Stimulated activated CD8-positive, alpha-beta memory T cell treated with anti-CD3 and anti-CD28 coated beads, Interleukin-4, amount 100 ng/mL, for 1 hour (primary cell): ENCODE measurements at places on chromosomes 7 and 10.

- DNase-seq = no peak
Observed at GRCh38 chr7:140640727-140641523, at the start of gene DENND2A. Gene DENND2A (minus strand): TSS chr7:140640813. CDS start chr7:140602397, 38,416 bp downstream.

DNA sequence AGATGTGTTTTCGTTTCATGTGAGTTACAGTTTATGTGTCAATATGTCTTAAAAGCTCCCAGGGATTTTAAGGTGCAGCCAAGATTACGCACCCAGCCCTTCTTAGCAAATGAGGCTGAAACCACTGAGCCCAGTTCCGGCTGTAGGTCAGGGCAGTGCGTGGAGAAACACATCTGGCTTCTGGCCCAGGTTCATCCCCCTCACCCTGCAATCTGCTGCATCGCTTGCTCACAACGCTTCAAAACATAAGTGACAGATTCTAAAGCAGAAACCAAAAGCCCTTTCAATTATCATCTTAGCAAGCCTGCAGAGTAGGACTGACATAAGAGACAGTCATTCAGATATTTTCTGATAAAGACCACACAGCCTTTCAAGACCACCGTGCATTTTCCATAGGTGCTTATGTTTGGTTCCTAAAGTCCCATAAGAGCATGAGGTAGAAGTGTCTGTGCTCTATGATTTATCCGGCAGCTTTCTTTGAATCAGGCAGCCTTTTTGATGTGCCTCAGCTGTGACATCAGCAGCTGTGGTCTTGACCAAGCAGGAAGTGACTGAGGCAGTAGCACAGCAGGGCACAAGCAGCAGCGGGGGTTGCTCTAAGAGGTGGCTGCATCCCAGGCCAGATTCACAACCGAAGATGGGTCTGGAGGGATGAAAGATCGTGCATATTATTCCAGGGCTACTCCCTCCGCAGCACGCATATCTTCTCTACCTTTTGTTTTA, 72.1 kb upstream of the LYZL2 start:
- DNase-seq = no peak

DNA sequence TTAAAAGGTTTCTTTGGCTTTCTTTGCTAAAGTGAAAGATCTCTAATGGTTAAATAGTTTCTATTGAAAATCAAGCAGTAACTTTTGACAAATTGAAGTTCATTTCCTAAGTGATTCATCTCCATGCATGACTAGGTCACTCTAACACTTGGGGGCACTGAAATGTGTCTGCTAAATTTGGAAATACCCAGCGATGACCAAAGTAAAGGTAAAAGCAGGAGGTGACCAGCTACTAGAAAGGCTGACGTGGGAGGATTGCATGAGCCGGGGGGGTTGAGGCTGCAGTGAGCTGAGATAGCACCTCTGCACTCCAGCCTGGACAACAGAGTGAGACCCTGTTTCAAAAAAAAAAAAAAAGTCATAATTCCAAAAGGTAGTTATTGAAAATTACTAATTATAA, 111.8 kb upstream of the GPR141 start:
- no peak for DNase-seq

GRCh38 chr10:63256009-63256773, 123.1 kb downstream of the NRBF2 start:
- DNase-seq = no peak
